ENCODE measurements at places on chromosomes 2 and 18.

GRCh38 chr2:104703669-104704068 lies 150.2 kb upstream of the POU3F3 start:
- DNase-seq: no peak

GRCh38 chr2:138123741-138124140 lies 159.5 kb downstream of the HNMT start:
- no peak for DNase-seq

GRCh38 chr2:174503161-174503809 lies 16.5 kb upstream of the GPR155 start:
- no peak for DNase-seq

GRCh38 chr18:52523566-52523965 lies 183.6 kb downstream of the DCC start:
- DNase-seq: no peak

- no peak for DNase-seq
Observed at GRCh38 chr18:9413576-9413975, 61.7 kb upstream of the RALBP1 start.

DNA sequence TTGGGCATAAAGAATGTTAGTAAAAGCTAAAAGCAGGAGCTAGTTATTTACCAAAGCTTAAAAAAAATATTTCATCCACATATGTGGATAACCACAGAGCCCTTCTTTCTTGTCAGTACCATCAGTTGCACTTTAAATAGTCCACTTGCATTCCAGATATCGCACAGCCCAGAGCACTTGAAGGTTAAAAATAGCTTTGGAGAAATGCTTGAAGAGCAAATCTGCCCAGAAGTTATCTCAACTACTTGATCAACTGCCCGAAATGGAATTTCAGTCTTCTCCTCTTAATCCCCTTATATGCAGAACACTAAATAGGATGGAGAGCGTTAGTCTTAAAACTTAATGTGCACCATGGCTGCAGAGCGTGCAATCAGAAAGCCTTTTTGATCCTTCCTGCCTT lies 148.3 kb downstream of the PLEKHA3 start:
- DNase-seq: no peak

DNA sequence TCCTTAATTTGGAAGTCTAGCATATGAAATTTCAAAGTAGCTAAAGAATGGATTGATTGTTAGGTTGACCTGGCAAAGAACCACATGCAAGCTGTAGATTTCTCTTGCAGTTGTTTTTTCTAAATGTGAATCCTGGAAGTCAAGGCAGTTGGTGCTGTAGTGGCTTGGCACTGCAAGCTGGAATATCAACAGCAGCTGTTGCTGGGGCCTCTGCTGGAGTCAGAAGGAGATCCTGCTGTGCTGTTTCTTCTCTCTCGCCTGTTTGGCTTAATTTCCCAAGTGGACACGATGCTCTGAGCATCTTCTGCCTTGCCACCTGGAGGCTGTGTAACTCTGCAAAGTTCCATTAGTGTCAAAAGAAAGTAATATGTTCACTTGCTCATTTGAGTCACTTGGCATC lies 12.6 kb downstream of the PIK3C3 start:
- no peak for DNase-seq

GRCh38 chr18:813172-814071 lies 1.4 kb upstream of the YES1 start:
- peak; percentile 57 for DNase-seq

- DNase-seq: no peak
Observed at GRCh38 chr2:18986046-18986445, 372.4 kb downstream of the OSR1 start.

GRCh38 chr2:224260372-224261020 lies 141.4 kb downstream of the FAM124B start:
- DNase-seq: no peak

DNA sequence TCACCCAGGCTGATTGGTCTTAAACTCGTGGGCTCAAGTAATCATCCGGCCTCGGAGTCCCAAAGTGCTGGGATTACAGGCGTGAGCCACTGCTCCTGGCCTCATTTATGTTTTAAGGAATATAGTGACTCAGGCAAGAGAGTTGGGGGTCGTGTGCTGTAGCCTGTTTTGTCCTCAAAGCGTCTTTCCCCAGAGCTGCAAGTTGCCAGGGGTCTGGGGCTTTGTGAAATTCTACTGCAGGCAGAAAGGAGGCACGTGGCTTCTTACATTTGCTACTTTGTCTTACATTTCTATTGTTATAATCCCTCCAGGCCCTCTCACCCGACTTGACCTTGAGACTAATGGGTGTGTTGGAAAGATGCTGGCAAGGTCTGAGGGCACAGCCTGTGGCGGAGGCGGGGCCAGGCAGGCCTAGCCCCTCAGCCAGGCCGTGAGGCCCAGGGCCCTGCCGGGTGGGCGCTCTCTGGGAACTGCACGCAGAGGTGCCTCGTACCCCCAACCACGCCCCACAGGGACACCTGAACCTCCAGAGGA lies 85.8 kb upstream of the NDUFV2 start:
- DNase-seq: no peak

DNA sequence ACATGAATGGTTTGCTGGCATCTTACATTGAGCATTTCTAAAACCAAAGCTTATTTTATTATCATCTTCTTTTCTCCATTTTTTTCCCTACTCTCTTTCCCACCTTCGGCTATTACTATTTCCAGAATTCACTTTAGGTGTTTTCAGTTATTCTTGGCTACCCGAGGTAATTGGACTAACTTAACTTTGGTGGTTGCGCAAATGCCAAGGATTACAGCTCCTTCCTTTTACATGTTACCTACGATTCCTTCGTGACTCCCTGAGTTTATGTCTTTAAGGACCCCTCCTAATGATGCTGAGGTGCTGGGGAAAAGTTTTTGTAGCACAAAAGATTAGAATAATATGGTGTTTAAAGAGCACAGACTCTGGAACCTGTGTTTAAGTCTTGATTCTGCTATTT lies 14.3 kb downstream of the KIAA1328 start:
- DNase-seq: no peak

GRCh38 chr18:26792661-26793060 lies 72.8 kb downstream of the AQP4 start:
- DNase-seq: no peak

DNA sequence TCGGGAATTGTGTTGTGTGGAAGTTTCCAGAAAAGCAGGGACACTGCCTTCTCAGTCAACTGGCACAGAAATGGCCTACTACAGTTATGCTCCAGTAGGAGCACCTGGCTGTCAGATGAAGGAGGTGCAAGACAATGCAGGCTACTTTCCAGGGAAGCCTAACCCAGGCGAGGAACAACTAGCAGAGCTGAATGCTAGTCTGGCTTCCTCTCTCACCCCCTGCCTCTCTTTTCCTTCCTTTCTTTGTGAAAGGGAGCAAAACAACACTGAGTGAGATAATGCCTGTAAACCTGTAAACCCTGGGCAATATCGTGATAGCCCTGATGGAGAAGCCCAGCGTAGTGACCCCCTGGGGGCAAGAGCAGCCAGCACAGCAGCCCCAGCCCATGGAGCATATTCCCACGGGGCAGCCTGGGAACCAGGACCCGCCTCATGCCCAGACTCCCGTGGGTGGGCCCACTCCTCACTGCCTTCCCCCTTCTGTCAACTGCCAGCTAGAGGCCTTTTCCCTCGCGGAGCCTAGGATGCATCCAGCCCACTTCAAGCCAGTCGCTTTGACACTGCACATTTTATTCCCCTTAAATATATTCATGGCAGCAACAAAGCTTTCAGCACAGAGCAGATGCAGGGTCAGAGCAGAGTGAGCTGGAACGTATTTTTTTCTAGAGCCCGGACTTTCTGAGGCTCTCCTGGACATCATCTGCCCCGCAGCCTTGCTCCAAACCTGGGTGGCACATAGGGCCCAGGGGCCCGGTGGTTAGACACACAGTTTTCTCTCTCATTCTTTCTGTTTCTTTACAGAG lies 77.0 kb downstream of the PDCL3 start:
- no peak for DNase-seq

- DNase-seq: no peak
Observed at GRCh38 chr2:149058936-149059335, 20.4 kb downstream of the LYPD6B start.

DNA sequence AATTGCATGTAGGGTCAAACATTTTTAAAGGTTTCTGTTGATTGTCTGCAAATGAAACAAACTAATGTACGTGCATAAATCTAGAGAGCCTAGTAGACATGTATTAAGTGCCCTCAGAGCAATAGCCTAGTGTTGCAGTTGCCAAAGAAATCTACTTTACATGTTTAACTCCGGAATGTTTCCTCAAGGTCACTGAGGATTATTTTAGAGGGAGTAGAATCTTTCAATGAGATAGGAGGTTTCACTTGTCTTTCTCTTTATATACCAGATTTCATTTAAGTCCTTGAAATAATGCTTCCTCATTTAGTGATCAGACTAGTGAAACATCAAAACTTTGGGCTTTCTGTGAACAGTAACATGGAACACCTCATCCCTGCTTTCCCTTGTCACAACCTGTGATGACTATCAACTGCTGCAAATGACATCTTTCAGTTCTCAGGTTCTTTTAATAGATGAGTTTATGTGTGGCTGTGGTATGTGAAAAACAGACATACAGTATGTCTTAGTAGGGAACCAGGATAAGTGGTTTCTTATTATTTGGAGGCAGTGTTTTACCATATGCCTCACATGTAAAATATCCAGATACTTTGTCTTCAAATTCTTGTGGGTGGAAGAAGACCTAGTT lies 5.5 kb downstream of the UBE2E3 start:
- DNase-seq: no peak

GRCh38 chr2:174076040-174076439 lies 110.9 kb upstream of the SP3 start:
- DNase-seq: no peak

GRCh38 chr2:1868683-1869141 lies 124.4 kb upstream of the PXDN start:
- DNase-seq: no peak

- no peak for DNase-seq
Observed at GRCh38 chr2:134703426-134703825, 15.4 kb downstream of the TMEM163 start.

- no peak for DNase-seq
Observed at GRCh38 chr18:24790347-24790746, 329.9 kb downstream of the HRH4 start.

DNA sequence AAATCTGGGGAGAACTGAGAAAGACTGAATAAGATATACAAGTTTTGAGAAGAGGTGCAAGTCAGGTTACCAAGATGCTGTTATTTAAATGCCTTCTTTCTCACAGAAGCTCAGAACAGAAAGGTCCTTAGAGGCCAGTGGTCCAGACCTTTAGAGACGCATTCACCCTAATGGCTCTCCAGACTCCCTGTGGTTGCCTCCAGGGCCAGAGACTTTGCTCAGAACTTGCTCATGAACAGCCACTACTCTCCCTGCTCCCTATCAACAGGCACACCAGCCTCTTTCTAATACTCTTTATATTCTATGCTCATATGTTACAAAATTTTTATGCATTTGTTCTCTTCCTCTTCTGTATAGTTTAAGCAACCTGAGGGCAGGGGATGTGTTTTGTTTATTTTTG lies 349.0 kb upstream of the TNP1 start:
- no peak for DNase-seq

- no peak for DNase-seq
Observed at GRCh38 chr18:41666231-41666630, 288.8 kb upstream of the PIK3C3 start.

DNA sequence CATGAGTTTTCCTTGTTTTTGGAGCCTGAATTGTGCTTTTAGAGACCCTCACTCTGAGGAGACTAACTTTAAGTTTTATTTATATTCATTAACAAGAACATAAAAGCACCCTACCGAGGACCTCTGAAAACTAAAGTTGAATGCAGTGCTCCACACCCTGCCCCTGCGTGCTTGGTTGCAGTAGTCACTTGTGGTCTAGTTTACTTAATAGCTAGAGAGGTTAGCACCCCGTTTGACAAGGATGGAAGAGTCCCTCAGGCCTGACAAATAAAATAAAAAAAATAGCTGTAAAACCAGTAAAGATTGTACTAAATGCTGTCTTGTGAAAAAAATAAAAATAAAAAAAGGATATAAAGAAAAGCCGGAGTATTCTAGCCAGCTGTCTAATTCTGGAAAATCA lies 395.2 kb downstream of the MTX2 start:
- DNase-seq: no peak

DNA sequence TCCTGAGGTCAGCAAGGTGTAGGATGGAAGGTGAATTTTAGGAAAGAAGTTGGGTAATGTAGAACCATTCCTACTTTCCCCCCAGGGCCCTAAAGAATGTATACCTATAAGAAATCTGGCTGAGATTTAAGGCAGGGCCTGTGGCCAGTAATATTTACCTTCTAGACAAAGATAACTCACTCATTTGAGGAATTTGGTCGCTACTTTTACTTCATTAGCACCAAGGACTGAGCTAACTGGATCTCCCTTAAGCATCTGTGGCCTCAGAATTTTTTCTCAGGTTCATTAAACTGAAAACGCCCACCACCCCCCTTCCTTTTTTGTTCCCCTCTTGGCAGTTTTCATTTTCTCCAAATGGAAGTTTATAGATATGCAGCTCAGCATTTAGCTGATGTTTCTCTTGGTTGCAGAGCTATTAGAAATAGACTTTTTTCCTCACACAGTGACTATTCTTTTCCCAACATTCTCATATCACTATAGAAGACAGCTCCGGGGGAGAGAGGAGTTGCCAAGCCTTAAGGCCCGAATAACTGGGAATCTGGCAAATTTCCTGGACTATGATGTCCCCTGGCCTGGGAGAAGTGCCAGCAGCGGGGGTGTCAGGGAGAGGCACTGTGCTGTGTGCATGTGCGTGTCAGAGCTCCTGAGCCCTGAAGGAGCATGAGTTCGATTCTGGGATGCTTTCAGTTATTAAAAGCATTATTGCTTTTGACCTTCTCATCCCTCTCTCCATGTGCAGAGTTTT lies 310.9 kb downstream of the PRKCE start:
- no peak for DNase-seq

DNA sequence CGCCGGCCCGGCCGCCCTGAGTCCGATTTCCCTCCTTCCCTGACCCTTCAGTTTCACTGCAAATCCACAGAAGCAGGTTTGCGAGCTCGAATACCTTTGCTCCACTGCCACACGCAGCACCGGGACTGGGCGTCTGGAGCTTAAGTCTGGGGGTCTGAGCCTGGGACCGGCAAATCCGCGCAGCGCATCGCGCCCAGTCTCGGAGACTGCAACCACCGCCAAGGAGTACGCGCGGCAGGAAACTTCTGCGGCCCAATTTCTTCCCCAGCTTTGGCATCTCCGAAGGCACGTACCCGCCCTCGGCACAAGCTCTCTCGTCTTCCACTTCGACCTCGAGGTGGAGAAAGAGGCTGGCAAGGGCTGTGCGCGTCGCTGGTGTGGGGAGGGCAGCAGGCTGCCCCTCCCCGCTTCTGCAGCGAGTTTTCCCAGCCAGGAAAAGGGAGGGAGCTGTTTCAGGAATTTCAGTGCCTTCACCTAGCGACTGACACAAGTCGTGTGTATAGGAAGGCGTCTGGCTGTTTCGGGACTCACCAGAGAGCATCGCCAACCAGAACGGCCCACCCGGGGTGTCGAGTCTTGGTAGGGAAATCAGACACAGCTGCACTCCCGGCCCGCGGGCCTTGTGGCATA lies 4.6 kb downstream of the SIX2 start:
- DNase-seq: no peak

Measured in CD4-positive, alpha-beta T cell treated with Interleukin-15 for 1 hour (primary cell).